ENCODE measurements at places on chromosomes 5 and 9. TPM values are rescaled to one million over a fixed set of nuclear protein-coding genes. Genes with fewer than 3 reads are reported as not detected.

DNA sequence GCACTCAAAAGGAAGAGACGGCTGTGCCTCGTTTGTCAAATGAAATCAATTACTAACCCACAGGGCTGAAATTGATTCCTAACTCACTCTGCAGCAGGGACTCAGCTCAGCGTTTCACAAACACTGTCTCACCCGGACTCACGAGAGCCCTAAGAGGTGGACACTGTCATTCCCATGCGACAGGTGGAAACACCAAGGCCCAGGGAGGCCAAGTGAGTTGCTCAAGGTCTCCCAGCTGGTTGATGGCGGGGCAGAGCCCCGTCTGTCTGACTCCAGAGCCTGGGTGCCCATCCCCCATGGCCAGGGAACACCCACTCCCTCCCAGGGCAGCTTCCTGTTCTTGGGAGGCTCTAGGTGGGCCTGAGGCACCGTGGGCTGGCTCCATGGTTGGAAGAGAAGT is 1.3 kb upstream of the PLPP7 start:
- H3K36me3 ChIP-seq = no peaks in the 10 kb centered on the region
- no peak overlapping the region for H3K4me3 ChIP-seq
- DNase-seq = no peak
- peak overlapping the region; percentile 73 for H3K27ac ChIP-seq

DNA sequence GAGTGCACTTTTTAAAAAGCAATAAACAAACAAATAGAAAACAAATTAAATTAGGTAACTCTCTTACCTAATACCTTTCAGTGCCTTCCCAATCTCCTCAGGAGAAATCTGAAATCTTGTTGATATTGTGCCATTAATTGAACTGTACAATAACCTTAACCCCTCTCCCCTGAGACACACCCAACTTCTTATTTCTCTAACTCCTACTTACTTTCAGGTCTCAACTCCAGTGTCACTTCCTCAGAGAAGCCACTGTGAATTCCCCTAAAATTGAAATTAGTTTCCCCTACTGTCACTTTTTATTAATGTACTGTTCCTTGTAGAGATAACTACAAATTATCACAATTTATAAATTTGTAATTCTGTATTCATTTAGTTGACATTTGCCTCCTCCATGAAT is 295.3 kb upstream of the TNC start:
- H3K27ac ChIP-seq = no peak overlapping the region
- peaks cover 7% of the 10 kb centered on the region for H3K36me3 ChIP-seq
- no peak overlapping the region for H3K4me3 ChIP-seq
- no peak for DNase-seq

ITK gene
- not detected for total RNA-seq

GRCh38 chr9:37038943-37039464 is 4.9 kb upstream of the PAX5 start:
- H3K36me3 ChIP-seq = peaks cover 5% of the 10 kb centered on the region
- no peak overlapping the region for H3K27ac ChIP-seq
- peaks cover 15% of the 10 kb centered on the region for H3K27me3 ChIP-seq
- no peak overlapping the region for H3K4me3 ChIP-seq
- H3K4me1 ChIP-seq = peaks cover 14% of the 10 kb centered on the region

SERF1A gene
- total RNA-seq = 45.4 TPM

SLC34A3 gene
- not detected for total RNA-seq

ZCCHC10 gene
- 26.1 TPM for total RNA-seq

DAPK1 gene
- 384 TPM for total RNA-seq

SLC34A1 gene
- not detected for total RNA-seq

DNA sequence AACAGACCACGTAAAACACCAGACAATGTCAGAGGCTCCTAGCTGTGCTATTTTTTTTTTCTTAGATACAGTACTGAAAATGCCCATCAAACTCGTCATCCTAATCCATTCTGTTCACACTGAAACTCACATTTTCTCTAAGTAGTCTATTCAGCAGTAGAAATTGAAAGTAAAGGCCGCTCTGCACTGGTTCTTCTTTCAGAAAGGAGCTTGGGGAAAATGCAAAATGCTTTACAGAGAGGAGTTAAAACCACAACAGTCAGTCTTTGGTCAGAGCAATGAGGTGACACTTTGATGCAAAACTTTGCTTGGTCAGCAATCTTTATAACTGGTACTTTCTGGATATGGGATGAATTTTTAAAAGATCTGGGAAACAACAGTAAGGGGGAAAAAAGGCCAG is 43.8 kb upstream of the SUSD1 start:
- no peaks in the 10 kb centered on the region for H3K27me3 ChIP-seq
- DNase-seq = no peak
- H3K27ac ChIP-seq = no peak overlapping the region
- no peaks in the 10 kb centered on the region for H3K4me1 ChIP-seq
- H3K4me3 ChIP-seq = no peak overlapping the region
- no peaks in the 10 kb centered on the region for H3K36me3 ChIP-seq

EQTN gene
- total RNA-seq = not detected

DNA sequence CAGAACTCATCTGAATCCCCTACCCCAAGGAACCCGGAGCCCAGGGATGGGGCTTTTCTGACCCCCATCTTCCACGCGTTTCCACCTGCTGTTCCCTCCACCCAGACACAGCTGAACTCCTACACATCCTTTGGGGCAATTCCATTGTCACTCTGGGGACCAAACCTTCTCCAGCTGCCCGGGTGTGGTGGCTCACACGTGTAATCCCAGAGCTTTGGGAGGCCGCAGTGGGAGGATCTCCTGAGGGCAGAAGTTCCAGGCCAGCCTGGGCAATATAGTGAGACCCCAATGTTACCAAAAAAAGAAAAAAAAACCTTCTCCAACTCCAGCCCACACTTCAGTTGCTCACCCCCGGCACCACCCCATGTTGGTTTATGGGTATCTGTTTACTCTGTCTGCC is 8.1 kb downstream of the EPB41L4B start:
- H3K36me3 ChIP-seq = no peaks in the 10 kb centered on the region
- no peak for DNase-seq
- H3K27ac ChIP-seq = peak overlapping the region; percentile 65

DNA sequence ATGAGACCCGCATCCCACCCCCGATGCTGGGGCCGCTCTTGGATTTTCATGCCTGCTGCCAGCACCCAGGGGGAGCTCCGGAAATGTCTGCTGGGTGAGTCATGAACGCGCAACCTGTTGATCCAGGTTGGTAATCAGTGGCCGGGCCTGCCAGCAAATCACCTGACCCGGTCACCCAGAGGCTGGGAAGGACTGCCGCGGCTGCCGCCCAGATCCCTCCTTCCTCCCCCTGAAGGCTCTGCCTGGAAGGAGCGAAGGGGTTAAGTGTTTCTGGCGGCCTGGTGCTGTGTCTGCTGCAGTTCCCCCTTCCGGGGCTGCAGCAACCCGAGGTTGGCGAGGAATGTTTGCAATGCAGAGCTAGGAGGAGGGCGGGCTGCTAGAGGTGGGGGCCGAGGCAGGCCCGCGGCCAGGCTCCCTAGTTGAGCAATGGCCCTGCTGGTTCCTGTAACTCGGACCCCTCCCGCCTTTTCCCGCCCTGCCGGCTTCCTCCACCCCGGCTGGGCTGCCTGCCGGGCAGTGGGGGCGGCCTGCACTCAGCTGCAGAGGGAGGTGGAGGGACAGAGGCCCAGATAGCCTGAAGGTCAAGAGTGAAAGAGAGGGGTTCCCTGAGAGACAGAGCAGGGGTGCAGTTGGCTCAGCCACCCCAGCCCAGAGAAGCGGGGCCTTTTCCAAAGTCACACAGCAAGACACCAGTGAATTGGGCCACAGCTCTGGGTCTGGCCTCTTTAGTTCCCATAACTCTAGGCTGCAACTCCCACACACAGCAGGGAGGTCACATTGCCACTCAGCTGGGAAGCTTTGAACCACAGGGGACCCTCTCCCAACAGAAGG is 156.3 kb upstream of the IER5L start:
- no peak overlapping the region for H3K27ac ChIP-seq

PCA3 gene
- total RNA-seq = not detected

- peaks cover 16% of the 10 kb centered on the region for H3K36me3 ChIP-seq
- no peak overlapping the region for H3K4me3 ChIP-seq
These were observed 218.8 kb upstream of the IL12B start for GRCh38 chr5:159549046-159549445.

DNA sequence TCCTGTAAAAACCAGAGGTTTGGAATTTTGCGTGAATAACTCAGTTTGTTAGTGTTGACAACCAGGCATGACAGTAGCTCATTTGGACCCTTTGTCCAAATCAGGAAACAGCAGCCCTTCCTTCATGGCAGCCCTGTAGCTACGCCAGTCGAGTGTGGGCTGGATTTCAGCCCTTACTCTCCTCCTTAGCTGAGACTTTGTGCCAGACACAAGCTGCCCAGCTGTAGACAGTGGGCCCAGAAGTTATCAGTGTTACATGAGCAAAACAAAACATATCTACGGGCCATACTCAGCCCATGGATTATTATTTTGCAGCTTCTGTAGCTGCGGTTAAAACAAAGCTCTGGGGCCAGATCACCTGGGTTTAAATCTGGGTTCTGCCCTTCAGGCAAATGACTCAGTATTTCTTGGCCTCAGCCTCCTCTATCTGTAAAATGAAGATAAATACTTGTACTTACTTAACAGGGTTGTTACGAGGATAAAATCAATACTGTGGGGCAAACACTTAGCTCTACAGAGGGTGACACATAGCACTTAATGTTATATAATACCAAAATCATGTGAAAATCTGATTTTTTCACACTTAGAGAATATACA is 76.9 kb downstream of the GHR start:
- no peak overlapping the region for H3K4me3 ChIP-seq
- no peaks in the 10 kb centered on the region for H3K27me3 ChIP-seq
- no peaks in the 10 kb centered on the region for H3K36me3 ChIP-seq
- no peak for DNase-seq
- H3K4me1 ChIP-seq = no peaks in the 10 kb centered on the region
- H3K27ac ChIP-seq = no peak overlapping the region

- H3K4me1 ChIP-seq = no peaks in the 10 kb centered on the region
- no peak overlapping the region for H3K4me3 ChIP-seq
- no peaks in the 10 kb centered on the region for H3K36me3 ChIP-seq
- H3K27ac ChIP-seq = no peak overlapping the region
These were observed 72.9 kb upstream of the PRLR start for GRCh38 chr5:35303152-35303551.

DNA sequence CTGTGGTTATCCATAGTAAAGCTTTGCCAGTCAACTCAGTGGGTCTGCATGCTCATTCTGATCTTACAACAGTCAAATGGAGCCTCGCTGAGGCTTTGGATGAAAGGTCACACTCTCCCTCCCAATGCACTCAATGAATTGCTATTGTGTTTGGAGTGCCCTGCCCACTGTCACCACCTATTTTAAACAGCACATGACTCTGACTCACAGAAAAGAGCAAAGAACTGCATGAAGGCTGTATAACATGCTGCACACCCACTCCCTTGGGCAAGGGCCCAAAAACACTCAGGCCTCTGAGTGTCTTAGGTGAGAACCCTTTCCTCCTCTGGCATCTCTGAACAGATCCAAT is 118.7 kb upstream of the CCDC112 start:
- no peaks in the 10 kb centered on the region for H3K36me3 ChIP-seq
- peaks cover 2% of the 10 kb centered on the region for H3K4me1 ChIP-seq
- no peak overlapping the region for H3K27ac ChIP-seq
- no peak for DNase-seq
- H3K4me3 ChIP-seq = no peak overlapping the region
- H3K27me3 ChIP-seq = no peaks in the 10 kb centered on the region

GRCh38 chr5:94362857-94363256 is 255.5 kb downstream of the KIAA0825 start:
- no peak overlapping the region for H3K4me3 ChIP-seq
- no peak overlapping the region for H3K27ac ChIP-seq
- DNase-seq = no peak
- H3K27me3 ChIP-seq = no peaks in the 10 kb centered on the region
- H3K4me1 ChIP-seq = no peaks in the 10 kb centered on the region
- no peaks in the 10 kb centered on the region for H3K36me3 ChIP-seq

DNA sequence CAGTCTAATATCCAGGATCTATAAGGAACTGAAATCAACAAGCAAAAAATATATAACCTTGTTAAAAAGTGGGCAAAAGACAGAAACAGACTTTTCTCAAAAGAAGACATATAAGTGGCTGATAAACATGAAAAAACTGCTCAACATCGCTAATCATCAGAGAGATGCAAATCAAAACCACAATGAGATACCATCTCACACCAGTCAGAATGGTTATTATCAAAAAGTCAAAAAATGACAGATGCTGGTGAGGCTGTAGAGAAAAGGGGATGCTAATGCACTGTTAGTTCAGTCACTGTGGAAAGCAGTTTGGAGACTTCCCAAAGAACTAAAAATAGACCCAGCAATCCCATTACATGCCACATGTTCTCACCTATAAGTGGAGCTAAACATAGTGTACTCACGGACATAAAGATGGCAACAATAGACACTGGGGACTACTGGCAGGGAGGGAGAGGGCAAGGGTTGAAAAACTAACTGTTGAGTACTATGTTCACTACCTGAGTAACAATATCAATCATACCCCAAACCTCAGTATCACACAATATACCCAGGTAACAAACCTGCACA is 11.7 kb upstream of the TSSK1B start:
- no peak overlapping the region for H3K4me3 ChIP-seq
- no peak for DNase-seq
- peaks cover 14% of the 10 kb centered on the region for H3K27me3 ChIP-seq
- H3K4me1 ChIP-seq = peaks cover 44% of the 10 kb centered on the region

CHMP5 gene
- total RNA-seq = 61.7 TPM

- H3K36me3 ChIP-seq = no peaks in the 10 kb centered on the region
- no peak overlapping the region for H3K4me3 ChIP-seq
- H3K27me3 ChIP-seq = peaks cover 5% of the 10 kb centered on the region
- no peaks in the 10 kb centered on the region for H3K4me1 ChIP-seq
- DNase-seq = no peak
These were observed 25.0 kb upstream of the TRIM36 start for GRCh38 chr5:115194676-115195075.

DNA sequence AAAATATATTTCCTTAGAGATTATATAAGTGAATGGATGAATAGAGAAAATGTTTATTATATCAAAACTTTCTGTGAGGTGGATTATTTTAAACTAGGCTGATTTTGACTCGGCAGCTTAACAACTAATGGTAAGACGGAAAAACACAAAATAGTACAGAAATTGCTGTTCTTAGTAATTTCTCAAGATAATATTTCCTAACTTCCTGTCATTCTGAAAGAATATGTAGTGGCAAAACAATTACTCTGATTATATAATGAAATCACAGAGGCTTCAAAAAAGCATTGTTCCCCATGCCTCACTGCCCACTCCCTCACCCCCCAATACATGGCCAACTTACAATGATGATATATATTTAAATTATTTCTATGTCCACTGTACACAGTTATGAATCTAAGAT is 85.4 kb downstream of the YTHDC2 start:
- no peaks in the 10 kb centered on the region for H3K36me3 ChIP-seq
- H3K27me3 ChIP-seq = no peaks in the 10 kb centered on the region
- no peak overlapping the region for H3K4me3 ChIP-seq
- no peak for DNase-seq
- no peak overlapping the region for H3K27ac ChIP-seq

GRCh38 chr5:135891791-135892190 is 3.9 kb downstream of the IL9 start:
- H3K4me1 ChIP-seq = peaks cover 2% of the 10 kb centered on the region
- no peak overlapping the region for H3K4me3 ChIP-seq
- peak; percentile 48 for DNase-seq

SCGB3A2 gene
- 1.2 TPM for total RNA-seq

ARSI gene
- not detected for total RNA-seq

THBS4 gene
- 41.1 TPM for total RNA-seq

GRCh38 chr5:84393969-84394368 is 9.3 kb upstream of the EDIL3 start:
- H3K36me3 ChIP-seq = no peaks in the 10 kb centered on the region
- no peak overlapping the region for H3K27ac ChIP-seq
- H3K4me1 ChIP-seq = peaks cover 16% of the 10 kb centered on the region
- peaks cover 2% of the 10 kb centered on the region for H3K27me3 ChIP-seq
- H3K4me3 ChIP-seq = no peak overlapping the region
